Activated T-helper 1 cell treated with anti-CD3 and anti-CD28 coated beads, Interleukin-12 subunit alpha, Interleukin-12 subunit beta, Interleukin-2, Interleukin-4 antibody, amounts not matched to agents 30 ng/mL and 10 ng/mL and 1 ng/mL, durations not matched to agents 14 hours and 24 hours and 36 hours (primary cell): ENCODE measurements at places on chromosomes 5 and 9. TPM values are rescaled to one million over a fixed set of nuclear protein-coding genes. Genes with fewer than 3 reads are reported as not detected.

Gene STKLD1
- 0.64 and 1.5 TPM in 2 replicates for total RNA-seq

DNA sequence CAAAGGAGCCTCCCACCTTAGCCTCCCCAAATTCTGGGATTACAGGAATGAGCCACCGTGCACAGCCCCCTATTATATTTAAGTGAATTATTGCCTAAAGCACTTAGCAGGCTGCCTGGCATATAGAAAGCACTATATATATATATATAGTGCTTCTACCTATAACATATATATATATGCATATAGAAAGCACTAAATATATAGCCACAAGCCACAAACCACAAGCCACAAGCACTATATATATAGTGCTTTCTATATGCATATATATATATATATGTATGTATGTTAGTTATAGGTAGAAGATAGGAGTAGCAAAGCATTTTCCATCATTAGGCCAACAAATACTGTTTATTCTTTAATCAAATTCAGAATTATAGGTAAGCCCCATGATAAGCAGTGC is 185.8 kb downstream of the CWC27 start:
- no peak for DNase-seq

Gene FOXI1
- not detected in 2 replicates for total RNA-seq

GRCh38 chr5:33588654-33589372 is 148.0 kb downstream of the TARS1 start:
- peak; percentile 13 for DNase-seq

- no peak for DNase-seq
Measured at GRCh38 chr9:124330011-124330697, 72.4 kb downstream of the NEK6 start.

GRCh38 chr5:132759114-132760048 is 12.2 kb downstream of the CCNI2 start:
- DNase-seq = no peak

Gene NRARP
- total RNA-seq = 15.2 and 15.4 TPM in 2 replicates

DNA sequence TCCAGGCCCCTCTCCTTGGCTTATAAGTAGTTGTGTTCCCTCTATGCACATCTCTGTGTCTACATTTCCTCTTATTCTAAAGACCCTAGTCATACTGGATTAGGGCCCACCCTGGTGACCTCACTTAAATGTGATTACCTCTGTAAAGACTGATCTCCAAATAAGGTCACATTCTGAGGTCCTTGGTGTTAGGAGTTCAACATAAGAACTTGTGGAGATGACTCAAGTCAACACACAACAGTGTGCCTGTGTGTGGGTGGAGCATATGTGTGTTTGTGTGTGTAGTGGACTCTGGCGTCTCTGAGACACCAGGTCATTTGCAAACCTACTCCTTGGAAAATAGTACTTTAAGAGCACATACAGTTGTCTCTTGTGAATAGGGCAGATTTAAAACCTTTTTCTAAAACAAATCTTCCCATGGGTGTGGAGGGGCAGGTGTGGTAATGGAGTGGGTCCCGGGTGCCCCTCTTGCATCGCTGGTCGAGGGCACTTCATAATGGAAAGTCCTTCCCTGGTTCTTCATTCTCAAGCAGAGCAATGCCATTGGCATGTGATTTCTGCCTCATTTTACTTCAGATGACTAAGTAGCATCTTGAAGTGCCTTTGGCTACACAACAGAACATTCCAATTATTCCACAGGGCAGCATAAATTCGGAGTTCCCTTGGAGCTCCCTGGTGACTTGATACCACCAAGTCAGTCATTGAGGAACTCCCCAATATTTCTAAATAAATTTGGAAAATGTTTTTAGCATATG is 84.4 kb downstream of the C9orf152 start:
- DNase-seq = no peak

DNA sequence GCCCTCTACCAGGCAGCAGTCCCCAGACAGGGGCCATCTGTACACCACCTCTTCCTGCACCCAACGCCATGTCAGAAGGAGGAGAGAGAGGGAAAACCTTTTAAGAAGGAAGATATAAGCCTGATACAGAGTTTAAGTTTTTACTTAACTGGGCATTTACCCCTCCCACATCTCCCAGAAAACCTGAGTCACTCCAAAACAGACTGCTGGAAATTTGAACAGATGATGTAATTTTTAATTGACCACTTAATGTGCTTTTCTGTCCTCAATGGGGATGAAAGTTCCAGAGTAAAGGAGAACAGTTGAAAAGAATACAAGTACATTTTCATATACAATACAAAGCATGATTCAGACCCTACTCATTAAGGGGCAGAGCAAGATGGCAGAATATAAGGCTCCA is 63.9 kb downstream of the TTC39B start:
- no peak for DNase-seq

Gene SLC28A3
- total RNA-seq = 0.60 and 0.66 TPM in 2 replicates

DNA sequence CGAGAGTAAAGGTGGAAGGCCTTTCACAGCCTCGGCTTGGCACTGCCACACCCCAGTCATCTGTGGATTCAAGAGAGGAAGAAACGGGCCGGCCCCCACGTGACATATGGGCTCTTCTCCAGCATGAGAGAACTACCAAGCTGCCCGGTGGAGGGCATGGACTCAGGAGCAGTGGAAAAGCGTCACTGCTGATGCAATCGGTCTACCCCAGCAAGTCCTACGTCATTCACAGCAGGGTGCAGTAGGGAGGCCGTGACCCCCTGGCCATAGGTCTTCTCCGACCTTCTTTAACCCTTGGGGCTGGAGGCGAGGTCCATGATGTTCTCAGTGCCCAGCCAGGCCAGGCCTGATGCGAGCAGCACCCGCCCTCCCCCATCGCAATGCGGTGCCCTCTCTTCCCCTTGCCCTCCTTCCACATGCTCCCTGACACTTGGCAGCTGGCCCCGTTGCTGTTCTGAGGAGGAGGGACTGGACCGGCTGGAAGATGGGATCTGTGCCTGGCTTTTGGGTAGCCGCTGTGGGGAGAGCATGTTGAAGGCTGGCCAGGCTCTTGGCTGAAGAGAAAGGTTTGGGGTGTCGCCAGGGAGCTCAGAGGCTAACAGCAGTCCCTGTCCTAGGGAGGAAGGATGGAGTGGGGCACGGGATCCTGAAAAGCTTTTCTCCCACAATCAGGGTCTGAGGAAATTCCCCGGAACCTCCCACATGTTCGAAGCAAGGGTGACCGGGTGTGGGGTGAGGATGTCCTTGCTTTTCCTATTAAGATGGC is 89.8 kb downstream of the LIFR start:
- DNase-seq = no peak

Gene GABRA1
- total RNA-seq = not detected in 2 replicates

DNA sequence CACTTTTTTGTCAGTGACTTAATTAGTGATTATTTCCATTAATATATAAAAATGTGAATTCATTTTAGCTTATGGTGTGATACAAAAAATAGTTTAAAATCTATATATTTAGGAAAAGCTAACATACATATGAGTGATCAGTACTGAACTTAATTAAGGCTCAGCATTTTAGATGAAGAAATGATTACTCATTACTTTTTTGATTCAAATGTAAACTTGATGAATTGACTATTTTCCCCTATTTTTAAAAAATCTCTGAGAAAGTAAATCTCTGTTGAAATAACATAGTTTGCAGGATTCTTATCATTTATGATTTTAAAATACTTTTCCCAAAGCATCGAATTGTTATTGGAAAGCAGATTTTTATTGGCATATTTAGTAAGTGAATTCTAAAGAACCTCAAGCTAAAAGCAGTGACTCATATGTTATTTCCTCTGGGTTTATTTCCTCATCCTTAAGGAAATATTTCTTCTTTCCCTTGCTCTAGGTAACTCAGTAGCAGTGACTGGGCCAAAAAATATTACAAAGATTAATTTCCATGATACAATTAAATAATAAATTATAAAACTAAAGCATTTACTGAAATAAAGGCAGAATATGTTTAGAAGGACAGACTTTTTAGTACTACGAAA is 290.6 kb downstream of the FER start:
- DNase-seq = no peak

- DNase-seq = no peak
Measured at GRCh38 chr9:114676901-114677300, 5.1 kb downstream of the TEX48 start.

Gene ADAMTSL2
- total RNA-seq = not detected in 2 replicates

GRCh38 chr5:138752951-138753793 is at the start of gene CTNNA1:
CTNNA1 (plus strand) TSS chr5:138753425; CDS start chr5:138781925, 28,500 bp downstream.
- DNase-seq = peak; percentile 48

Gene FAM153A
- 6.3 and 6.5 TPM in 2 replicates for total RNA-seq

Gene ROR2
- total RNA-seq = 1.1 and 1.6 TPM in 2 replicates

Gene CTNND2
- total RNA-seq = not detected in 2 replicates

Gene ADGRD2
- total RNA-seq = not detected in 2 replicates

Gene CTXN3
- not detected in 2 replicates for total RNA-seq
